CD4-positive, alpha-beta T cell treated with Interleukin-6 at 100 ng/mL for 8 hours (primary cell): ENCODE measurements at places on chromosomes 2 and 18.

GRCh38 chr2:156325688-156326525, 6.6 kb downstream of the NR4A2 start:
- no peak for DNase-seq

DNA sequence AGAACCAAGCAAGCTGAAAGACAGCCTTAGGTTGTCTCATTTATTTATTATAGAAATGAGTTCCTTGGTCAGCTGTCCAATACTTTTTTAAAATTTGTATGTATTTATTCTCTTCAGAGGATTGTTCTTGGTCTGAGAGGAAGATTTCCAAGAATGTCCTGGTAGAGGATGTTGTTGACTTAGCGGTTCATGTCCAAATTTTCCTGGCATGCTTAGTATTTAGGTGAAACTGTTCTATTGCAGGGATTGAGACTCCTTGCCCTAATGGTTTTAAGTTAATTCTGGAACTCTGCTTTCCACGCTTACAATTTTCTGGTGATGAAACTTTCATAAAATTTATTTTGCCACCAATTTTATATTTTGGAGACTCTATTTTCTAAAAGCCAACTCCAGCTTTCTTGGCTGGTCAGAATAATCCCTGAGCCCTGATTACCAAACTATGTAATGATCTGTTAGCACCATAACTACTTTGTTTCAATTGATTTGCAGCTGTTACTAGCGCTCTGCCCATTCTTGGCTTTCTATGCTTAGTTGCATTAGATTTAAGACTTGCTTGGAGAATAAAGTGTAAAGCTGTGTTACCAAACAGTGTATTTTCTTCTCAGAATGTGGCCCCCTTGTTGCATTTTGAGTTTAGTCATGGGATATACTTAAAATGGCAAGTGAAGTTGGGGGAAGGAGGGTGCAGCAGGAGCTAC, 1868.8 kb upstream of the CELF4 start:
- no peak for DNase-seq

DNA sequence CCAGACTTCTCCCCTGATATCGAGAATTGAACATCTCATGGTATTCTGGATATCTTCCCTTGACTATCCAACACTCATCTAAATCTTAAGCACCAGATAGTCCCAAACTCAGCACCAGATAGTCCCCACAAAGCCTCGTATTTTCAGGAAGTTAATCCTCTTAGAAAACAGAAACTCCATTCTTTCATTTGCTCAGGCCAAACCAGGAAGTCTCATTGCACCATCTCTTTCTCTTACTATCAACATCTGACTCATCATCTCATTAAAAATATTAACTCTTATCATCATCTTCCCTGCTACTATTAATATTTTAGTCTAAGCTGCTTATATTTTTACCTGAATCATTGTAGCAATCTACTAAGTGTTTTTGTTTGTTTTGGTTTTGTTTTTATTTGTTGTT, 286.4 kb downstream of the GALNT13 start:
- no peak for DNase-seq

DNA sequence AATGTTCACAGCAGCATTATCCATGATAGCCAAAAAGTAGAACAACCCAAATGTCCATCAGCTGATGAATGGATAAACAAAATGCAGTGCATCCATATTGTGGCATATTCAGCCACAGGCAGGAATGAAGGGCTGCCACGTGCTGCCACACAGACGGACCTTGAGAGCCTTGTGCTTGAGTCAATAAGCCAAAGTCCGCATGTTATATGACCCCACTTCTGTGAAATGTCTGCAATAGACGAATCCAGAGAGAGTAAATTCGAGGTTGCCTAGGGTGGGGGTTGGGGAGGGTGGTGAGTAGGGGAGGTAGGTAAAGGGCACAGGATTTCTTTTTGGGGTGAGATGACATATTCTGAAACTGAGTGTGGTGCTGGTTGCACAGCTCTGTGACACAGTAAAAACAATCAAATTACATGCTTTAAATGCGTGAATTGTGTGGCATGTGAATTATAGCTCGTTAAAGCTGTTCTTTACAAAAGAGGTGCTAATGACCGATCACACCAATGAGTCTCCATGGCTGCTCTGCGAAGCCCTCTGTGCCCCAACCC, 38.9 kb upstream of the LDLRAD4 start:
- no peak for DNase-seq

- no peak for DNase-seq
Measured at GRCh38 chr2:86017901-86018896, 87.5 kb downstream of the POLR1A start.

- DNase-seq: no peak
Measured at GRCh38 chr2:239252801-239253200, 148.0 kb downstream of the HDAC4 start.
